ENCODE measurements at places on chromosomes 2 and 18.

DNA sequence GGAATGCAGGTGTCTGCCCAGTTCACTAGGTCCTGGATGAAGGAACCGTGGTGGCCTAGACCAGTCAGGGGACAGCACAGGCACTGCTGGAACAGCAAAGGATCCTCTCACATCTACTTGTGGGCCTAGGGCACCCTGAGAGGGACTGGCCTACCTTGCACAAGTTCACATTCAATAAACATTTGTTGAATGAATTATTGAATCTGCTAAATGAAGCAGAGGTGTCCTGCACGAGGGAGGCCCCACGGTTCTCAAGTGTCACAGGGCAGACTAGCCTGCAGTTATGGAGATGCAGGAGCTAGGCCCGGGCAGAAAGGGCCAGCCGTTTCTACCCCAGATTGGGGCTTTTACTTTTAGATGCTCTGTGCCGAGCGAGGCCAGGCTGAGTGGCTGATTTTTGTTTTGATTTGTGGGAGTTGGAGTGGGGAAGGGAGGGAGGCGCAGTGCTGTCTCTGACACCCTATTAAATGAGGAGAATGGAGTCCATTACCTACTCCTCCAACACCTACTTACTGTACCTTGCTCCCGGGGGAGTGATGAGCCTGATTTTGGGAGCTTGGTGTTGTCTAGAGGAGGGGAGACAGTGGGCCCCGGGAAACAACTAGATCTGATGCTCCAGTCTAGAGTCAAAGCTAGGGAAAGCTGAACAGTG, 18.4 kb downstream of the SH2D6 start:
- no peak for DNase-seq

- no peak for DNase-seq
Measured at GRCh38 chr18:44588508-44588907, 92.2 kb upstream of the SETBP1 start.

GRCh38 chr2:135299658-135300244, 231.3 kb downstream of the ZRANB3 start:
- DNase-seq: peak; percentile 33

DNA sequence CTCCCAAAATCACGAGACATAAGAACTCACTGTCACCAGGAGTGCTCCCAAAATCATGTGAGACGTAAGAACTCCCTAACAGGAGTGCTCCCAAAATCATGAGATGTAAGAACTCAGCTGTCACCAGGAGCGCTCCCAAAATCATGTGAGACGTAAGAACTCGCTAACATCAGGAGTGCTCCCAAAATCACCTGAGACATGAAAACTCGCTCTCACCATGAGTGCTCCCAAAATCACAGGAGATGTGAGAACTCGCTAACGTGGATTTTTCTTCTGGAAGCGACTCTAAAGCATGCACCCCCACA, 53.1 kb downstream of the CTDP1 start:
- DNase-seq: no peak

DNA sequence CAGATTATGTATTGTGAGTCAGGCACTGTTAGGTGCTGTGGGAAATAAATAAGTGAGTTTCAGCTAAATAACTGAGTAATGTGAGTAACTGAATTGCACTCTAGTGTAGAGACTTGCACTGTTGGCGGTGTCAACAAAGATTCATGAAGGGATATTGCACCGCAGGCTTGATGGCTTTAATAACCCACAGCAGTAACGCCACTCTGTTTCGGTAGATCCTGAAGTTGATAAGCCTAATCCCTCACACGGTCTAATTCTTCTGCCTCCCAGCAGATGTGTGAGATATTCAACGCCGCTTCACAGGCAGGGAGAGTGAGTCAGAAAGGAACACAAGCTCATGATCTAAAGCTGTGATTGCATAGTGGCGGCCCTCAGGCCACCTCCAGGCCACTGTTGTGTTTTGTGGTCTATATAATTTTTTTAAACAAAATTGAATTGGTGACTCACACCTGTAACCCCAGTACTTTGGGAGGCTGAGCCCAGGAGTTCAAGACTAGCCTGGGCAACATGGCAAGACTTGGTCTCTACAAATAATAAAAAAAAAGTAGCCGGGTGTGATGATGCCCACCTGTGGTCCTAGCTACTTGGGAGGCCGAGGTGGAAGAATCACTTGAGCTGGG, 94.3 kb downstream of the LIPG start:
- DNase-seq: peak; percentile 74

All from PC-3 (cell line).